ENCODE measurements at places on chromosomes 3 and 15. TPM values are rescaled to one million over a fixed set of nuclear protein-coding genes. Genes with fewer than 3 reads are reported as not detected.

The PRSS50 gene
- not detected for total RNA-seq

- no peak for DNase-seq
Measured at GRCh38 chr15:27059610-27060202, 88.7 kb downstream of the GABRG3 start.

DNA sequence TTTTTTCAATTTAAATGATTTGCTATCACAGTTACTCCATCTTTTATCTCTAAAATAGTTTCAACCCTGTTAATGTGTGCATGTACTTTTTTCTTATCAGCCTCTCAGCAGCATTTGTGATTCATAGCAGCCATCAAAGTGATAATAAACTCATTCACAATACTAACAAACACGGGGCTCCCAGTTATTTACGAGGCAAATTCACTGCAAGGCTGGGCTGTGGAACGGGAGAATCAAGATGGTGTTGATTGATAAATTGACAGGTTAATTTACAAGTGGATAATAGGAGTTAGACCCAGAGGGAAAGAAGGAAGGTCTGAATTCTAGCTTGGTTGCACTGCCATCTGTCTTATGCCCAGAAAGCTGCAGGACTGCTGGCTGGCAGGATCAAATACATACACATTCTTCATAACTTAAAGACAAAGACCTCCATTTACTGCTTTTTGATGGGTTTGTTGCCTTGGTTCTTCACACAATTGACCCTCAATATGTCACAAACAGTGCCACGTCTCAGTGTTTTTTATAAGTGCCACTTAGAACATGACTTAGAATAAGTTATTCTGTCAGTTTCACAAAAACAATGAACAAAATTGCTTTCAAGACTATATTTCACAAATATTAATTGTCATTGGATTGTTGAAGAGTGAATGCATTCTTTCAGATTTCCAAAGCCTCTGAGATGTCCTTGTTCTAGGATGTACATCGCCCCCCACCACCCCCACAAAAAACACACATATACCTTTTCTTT, 562.8 kb downstream of the NR2F2 start:
- no peak for DNase-seq

GRCh38 chr3:182148360-182148759, 436.6 kb downstream of the SOX2 start:
- DNase-seq: no peak

DNA sequence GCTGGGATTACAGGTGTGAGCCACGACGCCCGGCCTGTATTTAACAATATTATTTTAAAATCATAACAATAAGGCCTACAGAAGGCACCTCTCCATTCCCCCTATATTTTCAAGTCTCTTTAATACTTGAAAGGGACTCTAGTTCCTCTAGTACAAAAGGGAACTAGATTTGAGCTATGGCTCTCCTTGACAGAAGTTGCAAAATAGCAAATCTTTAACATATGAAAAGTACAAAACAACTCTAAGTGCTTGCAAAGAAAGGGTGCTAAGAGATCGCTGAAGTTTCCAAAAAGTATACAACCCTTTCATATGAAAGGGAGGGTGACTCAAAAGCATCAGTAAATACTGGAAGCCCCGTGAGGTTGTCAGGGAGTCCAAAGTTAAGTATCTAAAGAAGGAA, 23.8 kb downstream of the AP3S2 start:
- DNase-seq: no peak

The OR5K2 gene
- total RNA-seq: not detected

The EPHB1 gene
- 0.91 TPM for total RNA-seq

DNA sequence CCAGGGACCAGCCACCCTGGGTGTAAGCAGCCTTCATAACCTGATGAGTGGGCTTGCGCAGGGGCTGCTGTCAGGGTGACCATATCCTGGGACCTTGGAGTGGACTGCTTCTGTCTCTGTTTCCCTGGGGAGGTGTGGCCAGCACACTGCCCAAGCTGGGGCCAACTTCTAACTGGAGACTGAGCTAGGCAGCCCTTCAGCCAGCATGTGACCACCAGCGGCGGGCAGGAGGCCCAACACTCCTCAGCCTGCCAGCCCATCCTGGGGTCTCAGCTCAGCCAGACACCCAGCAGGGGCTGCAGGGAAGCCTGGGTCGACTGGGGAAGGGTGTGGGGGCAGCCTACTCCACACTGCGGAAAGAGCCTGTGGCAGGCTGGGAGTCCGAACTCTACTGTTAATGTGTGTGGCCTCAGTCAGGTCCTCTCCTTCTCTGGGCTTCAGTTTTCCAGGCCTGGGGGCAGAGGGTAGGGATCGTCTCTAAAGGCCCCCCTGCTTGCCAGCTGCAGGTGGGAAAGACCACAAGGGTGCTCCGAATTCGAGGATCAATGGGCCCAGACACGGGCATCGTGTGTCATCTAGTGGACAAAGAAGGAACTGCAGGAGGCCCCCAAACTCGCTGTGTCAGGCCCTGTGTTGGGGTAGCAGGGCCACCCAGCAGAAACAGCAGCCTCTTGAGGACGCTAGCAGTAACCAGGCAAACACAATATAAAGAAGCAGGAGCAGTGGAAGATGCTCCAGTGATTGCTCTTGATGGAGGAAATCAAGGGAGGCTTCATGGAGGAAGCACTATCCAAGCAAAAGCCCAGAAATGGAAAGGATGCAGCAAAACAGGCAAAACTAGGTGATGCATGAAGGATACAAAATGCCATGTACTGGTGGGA, 2.0 kb upstream of the SEMA3G start:
- peak; percentile 75 for DNase-seq

DNA sequence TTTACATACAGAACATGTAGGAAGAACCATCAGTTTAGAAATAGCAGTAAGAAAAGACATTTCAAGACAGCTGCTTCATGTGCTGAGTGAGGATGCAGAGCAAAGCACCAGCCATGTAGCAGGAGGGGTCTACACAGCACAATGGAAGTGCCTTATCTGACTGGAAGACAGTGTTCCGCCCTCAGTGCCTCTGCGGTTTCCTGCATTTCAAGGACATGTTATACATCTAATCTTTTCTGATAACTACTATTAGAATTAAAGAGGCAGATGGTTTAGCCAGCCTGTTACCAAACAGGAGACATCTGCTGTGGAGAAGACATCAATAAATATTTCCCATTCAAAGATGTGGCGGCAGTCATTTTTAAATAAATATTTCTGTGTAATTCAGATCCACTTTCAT, 10.6 kb downstream of the LSG1 start:
- DNase-seq: no peak
